ENCODE measurements at places on chromosomes 13 and 19. TPM values are rescaled to one million over a fixed set of nuclear protein-coding genes. Genes with fewer than 3 reads are reported as not detected.
A peak's percentile ranks its signal among the peaks of the same experiment; 100 is the strongest.

ZNF320 gene
- 11.2 TPM for total RNA-seq

- no peak for DNase-seq
- H3K4me1 ChIP-seq, result peaks cover 46% of the 10 kb centered on the region
- peak overlapping the region; percentile 59 for H3K27ac ChIP-seq
- no peaks in the 10 kb centered on the region for H3K27me3 ChIP-seq
These were observed 173.5 kb downstream of the LACC1 start for GRCh38 chr13:44053208-44053607.

- no peak for DNase-seq
- H3K27me3 ChIP-seq, result no peaks in the 10 kb centered on the region
- no peak overlapping the region for H3K4me3 ChIP-seq
- no peaks in the 10 kb centered on the region for H3K4me1 ChIP-seq
- H3K27ac ChIP-seq, result no peak overlapping the region
- H3K36me3 ChIP-seq, result no peaks in the 10 kb centered on the region
These were observed 386.6 kb downstream of the PCDH20 start for GRCh38 chr13:61029064-61029463.

- no peak overlapping the region for H3K27ac ChIP-seq
- peaks cover 65% of the 10 kb centered on the region for H3K36me3 ChIP-seq
- H3K4me1 ChIP-seq, result peaks cover 13% of the 10 kb centered on the region
- no peaks in the 10 kb centered on the region for H3K27me3 ChIP-seq
These were observed 19.7 kb downstream of the PNPLA6 start for GRCh38 chr19:7554990-7555864.

CCDC194 gene
- not detected for total RNA-seq

- no peaks in the 10 kb centered on the region for H3K27me3 ChIP-seq
- H3K4me3 ChIP-seq, result no peak overlapping the region
- DNase-seq, result no peak
- no peaks in the 10 kb centered on the region for H3K4me1 ChIP-seq
- H3K27ac ChIP-seq, result no peak overlapping the region
- no peaks in the 10 kb centered on the region for H3K36me3 ChIP-seq
These were observed 329.7 kb upstream of the HTR2A start for GRCh38 chr13:47226516-47226915.

GRCh38 chr19:13794398-13794756 lies 866 bp upstream of the ZSWIM4 start:
- DNase-seq, result peak; percentile 94
- H3K4me3 ChIP-seq, result peak overlapping the region; percentile 83
- H3K27me3 ChIP-seq, result no peaks in the 10 kb centered on the region
- peaks cover 46% of the 10 kb centered on the region for H3K4me1 ChIP-seq
- H3K27ac ChIP-seq, result peak overlapping the region; percentile 93

DNA sequence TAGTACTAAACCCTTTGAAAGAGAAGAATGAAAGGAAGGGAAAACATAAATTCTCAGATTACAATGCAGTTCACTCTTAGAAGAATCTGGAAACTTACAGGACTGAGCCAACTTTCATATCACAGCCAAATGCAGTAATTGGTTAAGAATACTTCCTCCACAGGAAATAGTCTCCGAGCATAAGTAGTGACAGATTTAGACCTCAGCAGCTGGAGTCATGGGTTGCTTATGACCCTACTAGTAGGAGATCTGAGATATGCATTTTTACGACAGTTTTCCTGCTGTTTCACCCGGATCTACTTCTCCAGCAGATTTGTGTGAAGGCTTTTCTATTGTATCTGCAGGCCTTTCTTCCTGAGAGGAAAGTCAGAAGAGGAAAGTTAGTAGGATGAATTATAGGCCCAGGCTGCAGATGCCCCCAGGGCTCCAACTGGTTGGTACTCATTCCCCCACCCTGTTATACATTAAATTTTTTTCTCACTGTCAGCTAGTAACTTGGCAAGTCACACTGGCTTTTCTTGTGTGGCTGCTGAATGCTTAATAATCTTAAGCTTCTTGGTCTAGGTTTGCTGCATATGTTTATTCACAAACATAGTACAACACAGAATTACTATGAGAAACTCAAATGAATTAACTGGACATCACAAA lies 1241.5 kb upstream of the MIR17HG start:
- no peaks in the 10 kb centered on the region for H3K4me1 ChIP-seq
- no peaks in the 10 kb centered on the region for H3K36me3 ChIP-seq
- no peak for DNase-seq
- no peak overlapping the region for H3K27ac ChIP-seq

GRCh38 chr13:24700539-24700938 lies 20.3 kb downstream of the ATP12A start:
- no peaks in the 10 kb centered on the region for H3K36me3 ChIP-seq
- DNase-seq, result no peak
- no peak overlapping the region for H3K4me3 ChIP-seq
